Upper lobe of left lung (tissue), 6 donors: ENCODE measurements at places on chromosomes 7 and 10. TPM values are rescaled to one million over a fixed set of nuclear protein-coding genes. Genes with fewer than 3 reads are reported as not detected.
A peak's percentile ranks its signal among the peaks of the same experiment; 100 is the strongest.

CRHR2 gene
- total RNA-seq, result not detected

GRIFIN gene
- not detected for total RNA-seq

SPDYE16 gene
- total RNA-seq, result 0.29 TPM

LRRC4 gene
- 15.2 TPM for total RNA-seq

PILRA gene
- 17.6 TPM for total RNA-seq

STOX1 gene
- 25.6 TPM for total RNA-seq

IFIT1B gene
- not detected for total RNA-seq

TMEM106B gene
- total RNA-seq, result 33.4 TPM

SLC13A1 gene
- total RNA-seq, result not detected

MRPS33 gene
- total RNA-seq, result under 0.01 TPM

H2AZ2 gene
- 46.1 TPM for total RNA-seq

CDK14 gene
- total RNA-seq, result 53.4 TPM

- no peak for DNase-seq
Measured at GRCh38 chr10:116744163-116744753, 1.9 kb upstream of the HSPA12A start.

DNA sequence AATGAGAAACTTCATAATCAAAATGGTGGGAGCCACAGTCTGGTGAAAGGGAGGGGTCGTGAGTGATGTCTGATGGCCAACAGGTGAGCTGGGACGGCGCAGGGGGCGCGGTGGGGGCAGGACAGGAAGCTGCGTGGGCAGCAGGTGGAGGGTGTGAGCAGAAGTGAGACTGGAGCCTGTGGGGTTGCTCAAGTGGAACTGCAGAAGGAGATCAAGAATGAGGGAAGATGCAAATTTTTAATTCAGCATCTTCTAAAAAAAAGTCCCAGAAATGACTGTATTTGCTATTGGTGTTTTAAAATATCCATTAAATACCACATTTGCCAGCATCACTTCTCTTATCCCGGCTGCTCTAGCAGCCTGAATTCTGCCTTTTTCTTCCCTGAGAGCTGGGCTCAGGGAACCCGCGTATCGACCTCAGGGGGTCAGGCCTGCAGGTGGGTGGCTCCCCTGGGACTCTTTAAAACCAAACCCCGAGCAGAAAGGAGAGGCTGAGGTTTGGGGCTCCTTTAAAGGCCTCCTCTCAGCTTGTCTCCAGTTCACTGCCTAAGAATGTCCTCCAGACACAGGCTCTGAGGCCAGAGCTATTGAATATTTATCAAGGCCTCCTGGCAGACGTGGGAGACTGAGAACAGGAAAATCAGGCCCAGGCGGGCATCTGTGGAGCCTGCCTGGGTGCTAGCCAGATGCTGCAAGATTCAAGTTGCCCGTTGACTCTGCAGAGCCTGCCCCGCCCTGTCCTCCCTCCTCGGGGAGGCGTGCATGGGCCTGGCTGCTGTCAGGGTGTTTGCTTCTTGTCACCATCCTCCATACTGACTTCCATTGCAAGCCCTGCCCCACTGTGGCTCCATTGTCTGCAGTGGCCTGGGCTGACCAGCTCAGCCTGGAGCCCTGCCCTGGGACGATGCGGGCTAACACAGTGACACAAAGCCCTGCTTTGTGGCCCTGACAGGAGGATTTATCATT lies 53.9 kb downstream of the SYPL1 start:
- DNase-seq, result peak; percentile 78

DNA sequence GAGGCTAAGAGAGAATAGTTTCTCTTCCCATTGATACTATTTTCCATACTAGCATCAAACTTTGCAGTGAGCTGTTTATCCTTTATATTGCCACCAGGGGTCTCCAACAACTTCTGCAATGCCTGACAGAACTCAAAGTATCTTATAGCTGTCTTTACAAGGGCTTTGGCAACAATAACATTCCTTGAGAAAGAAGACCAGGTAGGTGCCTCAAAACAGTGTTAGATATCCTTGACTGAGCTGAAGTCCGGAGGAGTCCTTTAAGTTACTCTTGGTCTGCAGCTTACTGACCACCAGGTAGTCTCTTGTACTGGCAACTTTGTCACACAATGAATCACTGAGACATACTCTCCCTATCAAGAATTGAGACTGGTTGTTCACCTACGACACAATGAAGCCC lies 30.0 kb upstream of the TES start:
- no peak for DNase-seq

GRCh38 chr7:144477348-144477747 lies 73.9 kb upstream of the NOBOX start:
- no peak for DNase-seq

- no peak for DNase-seq
Measured at GRCh38 chr7:66537876-66538275, 90.8 kb upstream of the KCTD7 start.

DNA sequence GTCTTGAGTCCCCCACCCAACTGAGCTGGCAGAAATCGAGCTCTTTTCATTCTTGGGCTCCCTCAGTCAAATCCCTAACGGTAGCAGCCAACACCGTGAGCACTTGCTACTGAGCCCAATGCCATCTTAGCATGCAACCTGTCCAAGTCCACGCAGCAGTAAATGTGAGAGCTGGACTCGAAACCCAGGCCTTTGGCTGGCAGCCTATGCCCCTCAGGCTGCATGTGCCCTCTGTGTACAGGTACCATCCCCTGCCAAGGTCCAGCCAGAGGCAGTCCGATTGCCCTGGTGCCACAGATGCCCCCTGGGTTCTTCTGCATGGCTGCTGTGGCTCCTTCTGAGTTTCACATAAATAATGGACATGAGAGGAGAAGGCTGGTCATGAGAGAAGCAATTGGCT lies 1.2 kb upstream of the TMEM273 start:
- no peak for DNase-seq

GRCh38 chr7:127771707-127772106 lies 119.7 kb downstream of the SND1 start:
- DNase-seq, result no peak

GRCh38 chr7:87876040-87876868 lies at the start of the genes DBF4 and SLC25A40:
DBF4 (plus strand) TSS chr7:87876493; CDS start chr7:87876733, 240 bp downstream.
SLC25A40 (minus strand) TSS chr7:87876360; CDS start chr7:87858727, 17,633 bp downstream.
- DNase-seq, result peak; percentile 100

- no peak for DNase-seq
Measured at GRCh38 chr10:30014511-30014910, 44.9 kb downstream of the JCAD start.

GRCh38 chr10:71538608-71539260 lies 142.0 kb downstream of the CDH23 start:
- no peak for DNase-seq

GRCh38 chr7:109842386-109842785 lies 1248.5 kb upstream of the LRRN3 start:
- no peak for DNase-seq

GRCh38 chr10:33661580-33662336 lies 327.3 kb upstream of the NRP1 start:
- DNase-seq, result peak; percentile 76

DNA sequence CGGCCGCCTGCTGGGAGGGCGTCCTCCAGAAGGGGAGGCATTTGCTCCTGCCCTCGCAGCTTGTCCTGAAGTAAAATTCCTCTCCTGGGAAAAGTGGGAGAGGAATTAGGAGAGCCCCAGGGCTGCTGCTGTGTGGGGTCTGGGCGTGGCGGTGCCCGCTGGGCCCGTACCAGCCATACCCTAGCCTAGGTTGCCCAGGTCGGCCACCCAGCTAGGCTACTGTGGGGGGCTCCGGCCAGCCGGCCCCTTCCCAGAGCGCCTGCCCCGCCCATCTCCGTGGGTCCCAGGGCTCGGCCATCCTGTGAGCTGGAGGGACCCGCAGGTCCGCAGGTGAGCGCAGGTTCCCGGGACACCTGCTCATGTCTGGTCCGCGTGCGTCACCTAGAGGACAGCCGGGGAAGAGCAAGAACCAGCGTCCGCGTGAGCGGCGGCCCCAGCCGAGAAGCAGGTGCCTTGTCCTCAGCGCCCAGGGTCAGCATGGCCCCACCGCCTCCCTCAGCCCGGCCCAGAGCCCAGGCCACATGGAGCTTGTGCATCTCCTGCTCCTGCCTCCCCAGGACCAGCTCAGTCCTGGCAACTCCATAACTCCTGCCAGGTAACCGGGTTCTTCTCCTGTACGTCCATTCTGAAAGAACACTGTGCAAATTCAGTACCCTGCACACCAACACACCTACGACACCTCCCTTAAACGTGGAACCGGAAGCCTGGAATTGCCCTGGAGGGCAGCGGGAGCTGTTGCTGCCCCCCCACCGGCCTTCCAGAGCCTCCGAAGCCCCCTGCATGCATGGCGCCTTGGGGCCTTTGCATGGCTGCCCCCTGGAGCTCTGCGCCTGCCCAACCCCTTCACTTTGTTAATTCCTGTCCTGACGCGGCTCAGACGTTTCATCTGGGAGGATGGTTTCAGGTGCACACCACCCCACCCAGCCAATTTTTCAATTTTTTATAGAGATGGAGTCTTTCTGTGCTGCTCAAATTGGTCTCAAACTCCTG lies 22.8 kb upstream of the FOXL3 start:
- DNase-seq, result peak; percentile 86

GRCh38 chr10:94115725-94116124 lies 122.0 kb downstream of the PLCE1 start:
- no peak for DNase-seq

GRCh38 chr7:26538216-26538615 lies 246.6 kb downstream of the SNX10 start:
- no peak for DNase-seq

GRCh38 chr7:112159351-112159750 lies 46.8 kb downstream of the DOCK4 start:
- no peak for DNase-seq

DNA sequence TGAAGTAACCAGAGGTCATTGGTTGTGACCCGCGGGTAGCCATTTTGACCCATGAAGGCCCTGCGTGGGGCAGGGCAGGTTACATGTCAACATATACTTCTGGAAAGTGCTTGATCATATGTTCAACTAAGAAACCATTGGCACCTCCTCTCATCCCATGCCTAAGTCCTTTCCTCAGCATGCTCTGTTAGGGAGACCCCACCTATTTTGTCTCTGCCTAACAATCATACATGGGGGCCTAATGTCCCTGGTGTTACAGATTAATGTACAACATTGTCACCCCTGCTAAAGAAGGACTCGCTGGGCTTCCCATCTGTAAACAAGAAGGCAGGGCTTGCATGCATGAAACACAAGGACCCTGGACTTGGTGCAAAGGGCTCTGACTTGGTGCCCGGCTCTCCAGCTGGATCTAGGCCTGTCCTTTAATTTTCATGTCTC lies 133.7 kb upstream of the TNS3 start:
- DNase-seq, result no peak

- DNase-seq, result no peak
Measured at GRCh38 chr10:86793696-86794095, 37.3 kb downstream of the BMPR1A start.

DNA sequence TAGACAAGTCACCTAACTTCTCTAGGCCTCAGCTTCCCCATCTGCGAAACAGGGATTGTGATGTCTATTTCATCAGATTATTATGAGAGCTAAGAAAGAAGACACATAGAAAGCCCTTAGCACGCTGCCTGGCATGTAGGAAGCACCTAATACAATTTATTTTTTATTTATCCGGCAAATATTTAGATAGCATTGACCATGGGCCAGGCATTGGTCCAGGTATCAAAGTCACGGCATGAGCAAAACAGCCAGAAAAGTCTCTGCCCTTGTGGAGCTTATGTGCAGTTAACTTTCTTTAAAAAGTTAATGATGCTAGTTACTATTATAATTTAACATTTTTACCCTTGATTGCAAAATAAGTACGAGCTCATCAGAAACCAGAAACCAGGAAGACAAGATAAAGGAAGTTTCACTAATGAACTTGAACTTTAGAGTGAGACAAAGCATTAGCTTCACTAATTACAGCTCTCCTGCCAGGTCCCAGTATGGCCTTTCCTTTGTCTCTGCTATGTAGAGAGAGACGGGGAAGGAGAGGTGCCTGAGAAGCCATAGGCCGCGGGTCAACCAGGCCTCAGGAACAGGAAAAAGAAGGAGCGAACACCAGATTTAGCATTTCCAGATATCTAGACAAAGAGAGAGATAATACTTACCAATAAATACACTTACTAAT lies 139.5 kb upstream of the ADAM12 start:
- no peak for DNase-seq

GRCh38 chr7:109256762-109257560 lies 687.3 kb downstream of the DNAJB9 start:
- DNase-seq, result no peak

GRCh38 chr10:58518775-58519174 lies 6.1 kb downstream of the BICC1 start:
- no peak for DNase-seq

GRCh38 chr10:113689057-113689456 lies 9.3 kb downstream of the CASP7 start:
- DNase-seq, result no peak

DNA sequence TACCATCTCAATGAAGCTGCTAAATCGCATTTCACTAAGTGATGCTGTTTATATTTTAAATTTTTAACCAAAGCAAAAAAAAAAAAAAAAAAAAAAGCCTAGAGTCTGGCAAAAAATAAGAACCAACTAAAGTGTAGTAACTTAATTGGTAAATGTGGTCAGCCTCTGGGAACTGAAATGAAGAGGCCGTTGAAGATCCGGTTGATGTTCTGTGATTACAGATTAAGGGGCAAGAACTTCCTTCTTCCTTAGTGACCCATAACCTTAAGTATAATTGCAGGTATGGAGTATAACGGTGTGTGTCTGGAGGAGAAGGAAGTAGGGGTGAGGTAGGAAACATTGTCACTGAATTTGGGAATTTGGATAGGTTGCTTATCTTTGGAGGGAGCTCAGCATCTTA lies 7.7 kb upstream of the SRGN start:
- DNase-seq, result no peak
